Stimulated activated naive CD8-positive, alpha-beta T cell treated with anti-CD3 and anti-CD28 coated beads, Interleukin-15, amount 100 ng/mL, for 72 hours (primary cell): ENCODE measurements at places on chromosomes 11 and 22.

GRCh38 chr11:66617155-66617834, 865 bp downstream of the RBM14 start:
- peak; percentile 18 for DNase-seq

GRCh38 chr11:92589512-92589911, 364.9 kb downstream of the FAT3 start:
- DNase-seq, result no peak

DNA sequence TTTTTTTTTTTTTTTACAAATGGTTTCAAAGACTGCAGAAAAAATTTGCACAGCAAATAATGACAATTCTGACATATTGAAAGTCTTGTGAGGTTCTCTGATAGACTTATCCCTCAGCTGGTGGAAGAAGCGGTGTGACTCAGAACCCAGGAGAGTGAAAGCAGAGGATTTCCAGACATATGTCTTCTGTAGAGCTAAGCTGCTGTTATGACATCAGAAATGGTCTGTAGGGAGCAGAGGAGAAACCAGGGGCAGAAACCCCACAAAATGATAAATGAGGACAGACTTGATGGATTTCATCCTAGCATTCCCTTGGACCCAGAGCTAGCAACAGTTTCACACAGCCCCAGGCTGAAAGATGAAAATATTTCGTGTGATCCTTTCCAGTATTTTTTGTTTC, 582.6 kb downstream of the METTL15 start:
- DNase-seq, result no peak

- DNase-seq, result peak; percentile 24
Observed at GRCh38 chr22:44183287-44183588, 2.5 kb downstream of the PARVG start.

DNA sequence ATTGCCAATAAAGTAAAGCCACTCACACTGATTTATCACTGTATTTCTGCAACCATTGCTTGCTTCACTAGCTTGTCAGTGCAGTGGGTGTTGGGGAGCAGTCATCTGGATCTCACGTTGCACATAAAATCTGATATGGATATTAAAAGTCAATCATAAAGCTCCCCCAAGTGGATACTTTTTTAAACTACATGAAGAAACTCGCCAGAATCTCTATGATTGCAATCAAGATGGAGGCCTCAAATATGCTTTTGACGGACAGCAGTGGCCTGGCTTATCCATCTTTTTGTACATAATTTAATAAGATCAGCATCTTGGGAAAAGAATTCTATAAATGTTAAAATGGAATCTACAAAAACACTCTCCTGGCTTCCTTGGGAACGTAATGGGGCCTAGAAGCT, 137.7 kb downstream of the WT1 start:
- no peak for DNase-seq

DNA sequence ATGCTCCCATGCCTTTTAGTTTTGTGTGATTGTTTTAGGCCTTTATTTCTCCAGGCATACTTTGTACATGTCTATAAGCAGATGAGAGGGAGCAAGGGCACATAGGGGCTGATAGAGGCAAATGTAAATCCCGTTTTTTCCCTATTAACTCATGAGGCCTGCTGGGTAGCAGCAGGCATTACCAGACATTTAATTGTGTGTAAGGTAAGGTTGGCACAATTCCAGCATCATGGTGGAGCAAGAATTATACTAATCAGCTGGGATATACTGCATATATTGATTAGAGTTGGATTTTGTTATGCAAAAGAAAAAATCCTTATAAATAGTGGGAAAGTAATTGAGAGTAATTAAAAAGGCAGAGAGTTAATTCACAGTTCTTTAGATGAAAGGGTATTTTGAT, 12.2 kb downstream of the FAT3 start:
- no peak for DNase-seq

DNA sequence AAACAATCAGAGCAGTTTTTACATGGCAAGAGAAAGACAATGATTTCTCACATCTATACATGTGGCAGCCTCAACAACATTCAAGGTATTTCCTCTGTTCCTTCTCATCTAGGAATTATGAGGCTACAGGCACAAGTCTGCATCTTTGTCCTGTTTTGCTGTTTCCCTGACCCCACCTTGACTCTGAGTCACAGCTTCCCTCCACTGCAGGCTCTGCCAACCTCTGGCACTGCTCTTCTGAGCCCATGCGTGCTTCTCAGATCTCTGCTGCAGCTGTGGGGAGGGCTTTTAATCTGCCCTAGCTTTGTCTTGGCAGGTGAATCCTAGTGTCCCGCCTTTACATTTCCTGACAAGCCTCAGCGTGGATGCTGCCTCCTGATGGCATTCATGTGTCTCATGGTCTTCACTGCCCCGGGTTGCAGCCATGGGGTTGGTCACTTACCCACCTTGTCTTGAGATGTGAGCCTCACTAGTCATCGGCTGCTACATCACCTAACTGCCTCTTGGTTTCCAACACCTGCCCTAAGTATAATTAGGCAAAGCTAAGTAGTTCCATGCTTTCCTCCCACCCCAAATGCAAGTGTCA, 578.5 kb downstream of the TBC1D22A start:
- no peak for DNase-seq

DNA sequence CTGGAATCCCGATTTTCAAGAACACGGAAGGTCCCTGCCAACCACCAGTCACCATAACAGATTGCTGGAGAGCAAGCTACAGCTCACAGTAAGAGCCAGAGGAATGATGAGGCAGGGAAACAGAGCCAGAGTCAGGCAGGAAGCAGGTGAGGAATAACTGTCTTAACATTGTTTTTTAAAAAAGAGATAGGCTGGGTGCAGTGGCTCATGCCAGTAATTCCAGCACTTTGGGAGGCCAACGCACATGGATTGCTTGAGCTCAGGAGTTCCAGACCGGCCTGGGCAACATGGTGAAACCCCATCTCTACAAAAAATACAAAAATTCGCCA, 13.5 kb upstream of the CASTOR1 start:
- DNase-seq, result no peak

- DNase-seq, result no peak
Observed at GRCh38 chr11:119590651-119591351, 138.2 kb downstream of the NECTIN1 start.

DNA sequence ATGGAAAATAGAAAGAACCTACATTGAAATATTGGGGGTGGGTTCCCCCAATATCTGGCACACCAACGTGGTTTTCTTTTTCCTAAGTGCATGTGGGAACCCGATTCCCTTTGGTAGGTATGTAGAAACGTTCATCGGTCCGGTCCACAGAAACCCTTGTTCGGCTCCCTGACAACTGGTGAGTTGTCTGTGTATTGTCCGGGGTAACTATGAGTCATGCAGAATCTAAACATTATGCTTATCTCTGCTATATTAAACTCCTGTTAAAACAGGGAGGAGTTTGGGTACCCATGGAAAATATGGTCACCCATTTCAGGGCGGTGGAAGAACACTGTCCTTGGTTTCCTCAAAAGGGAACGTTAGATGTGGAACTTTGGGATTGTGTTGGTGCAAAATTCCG, 25.1 kb upstream of the ALDH3B2 start:
- DNase-seq, result no peak

GRCh38 chr11:64971421-64972233, at the start of gene MAJIN:
MAJIN (minus strand) TSS chr11:64972108; CDS start chr11:64959405, 12,703 bp downstream.
- peak; percentile 89 for DNase-seq

GRCh38 chr11:68935066-68935465, 31.4 kb downstream of the IGHMBP2 start:
- DNase-seq, result no peak

GRCh38 chr11:62687508-62688396, 1.6 kb downstream of the LRRN4CL start:
- no peak for DNase-seq

GRCh38 chr22:36864454-36865215, 3.8 kb downstream of the NCF4 start:
- DNase-seq, result no peak

- DNase-seq, result peak; percentile 1
Observed at GRCh38 chr22:28714043-28714628, 27.5 kb downstream of the CHEK2 start.

DNA sequence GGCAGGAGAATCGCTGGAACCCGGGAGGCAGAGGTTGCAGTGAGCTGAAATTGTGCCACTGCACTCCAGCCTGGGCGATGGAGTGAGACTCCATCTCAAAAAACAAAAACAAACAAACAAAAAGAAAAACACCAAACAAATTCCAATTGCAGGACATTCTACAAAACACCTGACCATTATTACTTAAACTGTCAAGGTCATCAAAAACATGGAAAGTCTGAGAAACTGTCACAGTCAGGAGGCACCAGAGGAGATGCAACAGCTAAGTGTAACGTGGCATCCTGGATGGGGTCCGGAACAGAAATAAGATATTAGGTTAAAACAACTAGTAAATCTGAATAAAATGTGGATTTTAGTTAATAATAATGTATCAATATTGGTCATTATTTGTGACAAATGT, 914 bp upstream of the DNAJB13 start:
- DNase-seq, result no peak

- DNase-seq, result peak; percentile 11
Observed at GRCh38 chr11:31240340-31240904, 129.1 kb downstream of the DCDC1 start.

GRCh38 chr22:40430991-40431390, 60.6 kb downstream of the SGSM3 start:
- DNase-seq, result no peak

- no peak for DNase-seq
Observed at GRCh38 chr11:93005239-93005638, 35.8 kb downstream of the MTNR1B start.

- DNase-seq, result no peak
Observed at GRCh38 chr22:19595532-19595931, 71.3 kb upstream of the CLDN5 start.

- DNase-seq, result no peak
Observed at GRCh38 chr11:92948116-92948515, 21.3 kb upstream of the MTNR1B start.

- peak; percentile 18 for DNase-seq
Observed at GRCh38 chr11:117328375-117329010, 839 bp downstream of the CEP164 start.

- DNase-seq, result no peak
Observed at GRCh38 chr11:86115542-86116385, 46.9 kb upstream of the PICALM start.

- DNase-seq, result no peak
Observed at GRCh38 chr11:17395554-17395961, 7.1 kb upstream of the KCNJ11 start.

DNA sequence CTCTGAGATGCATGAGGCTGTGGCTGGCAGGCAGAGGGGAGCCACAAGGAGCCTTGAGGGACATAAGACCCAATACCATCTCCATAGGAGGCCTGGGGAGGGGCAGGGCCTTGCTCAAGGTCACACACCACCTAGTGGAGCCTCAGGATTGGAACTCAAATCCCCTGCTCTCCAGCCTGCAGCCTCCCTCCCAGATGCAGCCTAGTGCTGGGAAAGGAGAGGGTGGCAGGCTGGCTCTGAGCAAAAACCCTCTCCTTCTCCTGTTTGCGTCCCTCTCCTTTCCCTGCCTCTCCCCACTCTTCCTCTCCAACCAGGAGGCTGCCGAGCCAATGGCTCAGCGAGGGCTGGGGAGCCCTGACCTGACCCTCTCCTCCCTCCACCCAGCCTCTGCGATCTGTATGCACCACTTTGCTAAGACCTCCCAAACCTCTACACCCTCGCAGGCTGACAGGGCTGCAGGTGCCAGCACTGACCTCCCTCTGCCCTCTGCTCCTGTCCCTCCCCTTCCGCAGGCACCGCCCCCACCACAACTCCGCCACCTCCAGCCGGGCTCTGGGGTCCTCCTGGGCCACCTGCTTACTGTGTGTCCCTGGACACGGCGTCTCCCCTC, 14.7 kb downstream of the IGLL1 start:
- DNase-seq, result no peak

- DNase-seq, result no peak
Observed at GRCh38 chr11:9799886-9800285, 136.0 kb downstream of the SWAP70 start.

DNA sequence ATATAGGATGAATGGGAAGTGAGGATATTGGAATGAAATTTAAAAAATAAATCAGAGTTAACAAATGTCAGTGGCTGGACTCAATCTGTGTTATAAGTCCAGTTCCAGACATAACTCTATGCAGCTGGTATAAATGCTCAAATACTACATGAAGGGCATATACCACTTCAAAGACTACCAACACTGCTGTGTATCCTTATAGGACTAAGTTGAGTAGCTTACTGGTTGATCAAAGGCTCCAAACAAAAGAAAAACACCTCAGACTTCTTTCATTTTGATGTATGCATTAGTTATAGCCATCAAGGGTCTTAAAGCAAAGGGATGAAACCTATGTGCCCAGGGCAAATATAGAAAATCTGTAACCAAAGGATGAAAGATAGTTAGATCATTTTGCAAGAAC, 86.2 kb downstream of the PAK1 start:
- DNase-seq, result no peak

GRCh38 chr11:45250035-45250718, 36.0 kb downstream of the SYT13 start:
- DNase-seq, result no peak

DNA sequence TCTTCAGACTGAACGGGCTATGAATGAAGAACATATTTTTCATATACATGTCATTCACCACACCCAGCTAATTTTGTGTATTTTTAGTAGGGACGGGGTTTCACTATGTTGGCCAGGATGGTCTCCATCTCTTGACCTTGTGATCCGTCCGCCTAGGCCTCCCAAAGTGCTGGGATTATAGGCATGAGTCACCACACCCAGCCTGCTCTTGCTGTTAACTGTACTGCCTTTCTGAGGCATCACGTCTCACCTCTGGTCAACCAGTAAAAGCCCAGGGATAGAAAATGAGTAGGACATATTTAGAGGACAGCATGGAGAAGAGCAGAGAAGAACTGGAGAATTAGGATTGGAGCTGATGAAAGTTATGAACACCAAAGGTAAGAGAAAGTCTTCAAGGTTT, 55.6 kb downstream of the APOL3 start:
- no peak for DNase-seq

GRCh38 chr11:92424281-92424680, 199.7 kb downstream of the FAT3 start:
- DNase-seq, result no peak

GRCh38 chr22:44365191-44365590, 52.4 kb upstream of the SHISAL1 start:
- DNase-seq, result no peak

DNA sequence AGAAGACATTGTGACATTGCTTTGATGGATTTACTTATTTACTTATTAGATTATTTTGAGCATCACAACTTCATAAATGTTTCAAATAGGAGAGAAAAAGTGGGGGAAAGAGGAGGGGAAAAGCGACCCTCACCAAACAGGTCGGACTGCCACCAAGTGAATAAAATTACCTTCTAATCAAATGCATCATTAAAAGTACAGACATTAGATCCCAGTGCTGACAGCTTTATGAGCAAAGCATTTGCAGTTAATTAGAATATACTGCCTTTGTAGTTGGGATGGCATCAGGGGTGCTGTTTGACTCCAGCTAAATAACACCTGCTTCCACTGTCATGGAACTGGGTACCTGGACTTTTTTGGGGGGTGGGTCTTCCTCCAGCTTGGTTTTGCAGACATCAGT, 299.6 kb downstream of the OPCML start:
- no peak for DNase-seq
